CD14-positive monocyte (primary cell): ENCODE measurements at places on chromosomes 2 and 18.

DNA sequence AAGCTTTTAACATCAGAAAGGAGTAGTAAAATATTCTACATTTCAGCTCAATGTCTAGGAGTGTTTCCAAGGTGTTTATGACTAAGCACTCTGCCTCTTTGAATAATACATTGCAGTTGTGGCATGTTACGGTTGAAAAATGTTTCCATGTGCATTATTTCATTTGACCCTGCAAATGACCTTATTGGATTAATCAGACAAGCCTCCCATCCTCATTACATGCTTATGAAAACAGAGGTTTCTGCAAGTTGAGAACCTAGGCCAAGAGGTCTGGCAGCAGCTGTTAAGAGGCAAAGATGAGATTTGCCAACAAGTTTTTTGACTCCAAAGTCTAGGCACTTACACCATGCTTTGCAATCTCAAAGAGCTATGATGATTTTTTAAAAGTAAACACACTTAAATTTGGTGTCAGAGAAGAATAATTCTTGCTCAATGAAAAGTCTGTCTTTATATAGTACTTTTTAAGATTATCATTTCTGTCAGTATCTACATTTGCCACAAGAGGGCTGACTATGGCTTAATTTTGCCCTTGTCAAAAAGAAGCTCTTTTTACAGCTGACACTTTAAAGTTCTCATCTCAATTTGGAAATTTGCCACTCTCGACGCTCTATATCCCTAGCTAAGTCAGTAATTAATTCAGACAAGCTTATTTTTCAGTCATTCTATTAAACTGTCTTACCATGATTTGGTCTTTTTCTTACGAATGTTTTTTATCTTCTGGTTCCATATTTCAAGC is 260.6 kb downstream of the PAX3 start:
- DNase-seq: no peak

DNA sequence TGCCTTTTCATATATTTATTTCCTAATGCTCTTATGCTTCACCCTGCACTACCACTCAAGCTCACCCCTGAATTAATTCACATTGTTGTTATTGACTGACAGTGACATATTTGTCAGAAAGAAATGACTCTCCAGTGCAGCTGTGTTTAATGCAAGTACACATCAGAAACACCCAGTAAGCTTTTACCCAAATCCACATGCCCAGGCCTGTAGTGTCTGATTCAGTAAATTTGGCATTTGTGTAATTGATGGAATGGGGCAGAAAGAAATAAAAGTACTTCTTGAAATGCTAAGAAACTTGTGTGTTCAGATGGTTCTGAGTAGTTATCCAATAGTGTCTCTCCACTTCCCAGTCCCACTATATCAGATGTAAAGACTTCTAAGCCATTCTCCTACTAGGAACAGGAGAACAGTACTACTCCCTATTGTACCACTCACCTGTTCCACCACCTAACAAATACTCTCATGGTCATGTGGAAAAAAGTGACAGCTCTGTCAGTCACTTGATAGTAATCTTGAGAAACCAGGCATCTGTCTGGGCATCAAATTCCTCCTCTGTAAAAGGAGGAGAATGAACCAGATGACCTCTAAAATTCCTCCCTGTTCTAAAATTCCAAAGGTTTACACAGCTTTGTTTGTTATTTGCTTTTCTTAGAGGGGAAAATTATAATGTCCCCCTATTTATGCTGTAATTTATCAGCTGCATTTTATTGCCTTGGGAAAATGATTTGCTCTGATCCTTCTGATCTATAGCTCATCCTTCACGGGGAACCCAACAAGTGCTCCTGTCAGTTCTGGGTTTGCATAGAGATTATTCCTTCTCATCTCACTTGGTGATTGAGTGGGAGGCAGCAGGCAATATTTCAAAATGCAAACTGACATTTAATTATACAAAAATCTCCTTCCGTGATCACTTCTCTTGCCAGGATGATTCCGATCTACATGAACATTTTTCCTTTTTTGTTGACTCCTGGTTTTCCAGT is 70.9 kb downstream of the ZNF385B start:
- no peak for DNase-seq

DNA sequence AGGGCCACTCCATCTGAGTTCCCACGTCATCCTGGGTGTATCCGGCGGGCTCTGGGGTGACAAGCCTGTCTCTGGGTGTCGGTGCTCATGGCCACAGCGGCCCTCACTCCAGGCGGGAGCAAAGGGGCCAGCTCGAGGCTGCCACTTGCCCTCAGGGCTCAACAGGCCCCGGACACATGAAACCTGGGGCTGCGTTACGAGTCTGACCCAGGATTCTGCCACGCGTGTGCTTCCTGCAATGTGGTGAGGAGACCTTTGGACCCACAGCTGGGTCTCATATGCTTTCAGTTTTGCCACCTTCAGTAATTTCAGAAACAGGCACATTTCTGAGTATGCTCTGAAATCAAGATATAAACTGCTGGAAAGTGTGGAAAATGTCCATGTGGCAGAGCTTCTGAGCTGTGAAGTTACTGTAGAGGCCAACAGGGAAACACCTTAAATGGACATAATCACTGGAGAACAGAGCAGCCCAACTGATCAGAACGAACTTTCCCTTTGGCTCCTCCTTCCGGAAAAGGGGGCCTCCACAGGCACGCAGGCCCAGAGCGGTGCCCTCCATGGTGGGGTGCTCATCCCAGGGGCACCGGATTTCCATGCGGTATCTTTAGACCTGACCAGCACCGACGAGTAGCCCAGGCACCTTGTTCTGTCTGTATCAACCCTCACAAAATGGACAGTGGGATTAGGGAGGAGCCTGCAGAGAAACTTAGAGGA is 14.1 kb downstream of the PER2 start:
- DNase-seq: no peak

DNA sequence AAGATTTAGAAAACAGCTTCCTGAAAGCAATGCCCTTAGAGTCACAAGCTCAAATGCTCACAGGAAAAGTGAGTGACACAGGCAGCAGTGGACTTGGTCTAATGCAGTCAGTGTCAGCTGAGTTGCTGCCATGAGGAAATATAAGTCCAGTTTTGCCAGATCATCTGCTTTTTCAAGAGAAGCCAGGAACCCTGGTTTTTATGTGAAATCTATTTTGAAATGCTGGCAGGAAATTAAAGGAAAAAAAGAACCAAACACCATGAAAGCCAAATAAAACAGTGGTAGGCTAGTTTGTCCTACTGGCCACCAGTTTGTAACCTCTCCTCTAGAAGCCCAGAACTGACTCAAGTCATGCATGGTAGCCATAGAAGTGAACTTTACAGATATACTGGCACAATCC is 109.2 kb downstream of the THADA start:
- peak; percentile 50 for DNase-seq

DNA sequence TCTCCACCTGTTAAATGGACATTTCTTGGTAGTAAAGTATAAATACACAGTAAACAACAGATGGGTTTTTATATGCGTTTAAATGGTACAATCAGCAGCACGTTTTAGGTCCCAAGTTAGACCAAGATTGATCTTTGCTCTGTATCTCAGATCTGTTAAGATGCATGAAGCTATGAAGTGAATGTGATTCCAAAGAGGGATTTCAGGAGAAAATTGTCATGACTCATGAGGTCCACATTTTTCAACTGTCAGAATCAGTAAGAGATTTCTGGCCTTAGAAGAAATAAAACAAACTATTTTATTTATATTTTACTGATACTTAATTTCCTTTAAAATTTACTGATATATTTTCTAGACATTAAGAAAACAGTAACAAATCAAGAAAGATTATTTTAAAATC is 142.7 kb downstream of the EML6 start:
- DNase-seq: no peak

DNA sequence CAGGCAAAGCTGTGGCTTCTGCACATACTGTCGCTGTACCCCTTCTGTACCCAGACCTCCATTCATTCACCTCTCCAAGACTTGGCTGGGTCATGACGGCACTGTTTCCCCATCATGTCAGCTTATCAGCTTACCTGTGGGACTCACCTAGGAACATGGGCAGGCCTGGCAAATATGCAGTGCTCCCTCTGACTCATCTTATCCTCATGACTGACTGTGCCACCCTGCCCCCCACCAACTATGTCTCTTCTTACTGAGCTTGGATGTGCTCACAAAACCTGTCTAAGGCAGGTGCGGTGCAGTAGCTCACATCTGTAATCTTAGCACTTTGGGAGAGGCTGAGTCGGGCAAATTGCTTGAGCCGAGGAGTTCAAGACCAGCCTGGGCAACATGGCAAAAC is 152.4 kb downstream of the MGAT5 start:
- no peak for DNase-seq
